ENCODE measurements at places on chromosomes 4 and X.

GRCh38 chr4:168550064-168550766 lies 53.4 kb downstream of the PALLD start:
- DNase-seq, result no peak

DNA sequence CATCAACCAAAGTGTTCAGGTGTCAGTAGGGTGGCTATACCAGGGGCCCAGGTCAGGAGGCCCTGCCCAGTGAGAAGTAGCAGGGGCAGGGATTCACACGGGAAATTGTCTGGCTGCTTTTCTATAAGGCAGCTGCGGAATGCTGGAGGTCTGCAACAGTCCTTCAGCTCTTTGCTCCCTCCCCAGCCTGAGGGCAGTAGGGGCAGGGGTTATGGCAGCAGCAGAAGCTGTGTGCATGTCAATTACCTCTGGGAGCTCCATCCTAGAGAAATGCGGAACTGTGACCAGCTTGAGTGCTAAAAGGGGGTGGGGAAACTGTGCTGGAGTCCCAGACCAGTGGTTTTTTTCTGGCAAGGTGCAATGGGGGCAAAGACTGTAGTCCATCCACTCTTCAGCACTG lies 810.4 kb downstream of the PCDH7 start:
- DNase-seq, result no peak

GRCh38 chr4:48538358-48538757 lies 48.3 kb downstream of the ZAR1 start:
- no peak for DNase-seq

DNA sequence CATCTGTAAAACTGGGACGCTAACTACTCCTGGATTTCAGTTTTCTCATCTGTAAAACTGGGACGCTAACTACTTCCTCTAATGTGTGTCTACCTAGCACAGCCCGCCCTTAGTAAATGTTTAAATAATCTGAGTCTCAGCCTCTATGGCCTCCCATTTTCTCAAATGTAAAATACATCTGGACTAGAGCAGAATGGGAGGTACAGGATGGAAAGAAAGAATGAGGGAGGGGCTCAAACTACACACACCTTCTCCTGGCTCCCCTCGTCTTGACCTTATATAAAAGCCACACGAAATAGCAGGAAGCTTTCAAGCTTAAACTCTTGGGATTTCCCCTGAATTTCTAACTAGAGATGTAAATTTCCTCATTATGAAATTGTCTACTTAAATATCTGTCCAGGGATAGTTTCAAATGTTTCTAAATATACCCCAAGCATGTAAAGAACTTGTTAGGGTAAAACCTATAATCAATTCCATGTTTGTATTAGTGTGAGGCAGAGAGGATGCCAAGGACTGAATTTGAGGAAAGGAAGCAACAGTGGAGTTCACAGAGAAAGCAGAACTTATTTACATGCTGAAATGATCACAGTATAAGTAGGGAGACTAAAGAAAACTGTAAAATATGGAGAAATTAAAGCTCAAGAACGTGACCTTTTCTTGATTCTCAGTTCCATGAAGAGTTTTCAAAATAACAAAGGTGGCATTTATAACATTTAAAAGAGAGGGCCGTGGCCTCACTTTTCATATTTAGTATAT lies 220.0 kb downstream of the NWD2 start:
- no peak for DNase-seq

DNA sequence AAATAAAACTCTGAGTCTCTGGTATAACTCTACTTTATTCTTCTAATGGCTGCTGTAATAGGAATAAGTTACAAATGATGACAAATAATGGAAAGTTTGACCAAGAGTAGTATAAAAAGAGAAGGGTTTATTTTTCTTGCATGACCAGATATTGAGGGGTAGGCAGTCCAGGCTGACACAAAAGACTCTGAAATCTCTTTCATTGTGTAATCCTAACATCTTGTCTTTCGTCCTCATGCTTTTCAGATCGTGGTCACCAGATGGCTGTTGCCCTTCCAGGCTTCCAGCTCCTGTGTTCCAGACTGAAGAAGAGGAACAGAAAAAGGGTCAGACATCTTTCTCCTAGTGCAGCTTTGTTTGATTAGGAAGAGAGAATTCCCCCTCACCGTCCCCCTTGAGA lies 176.9 kb upstream of the GK2 start:
- DNase-seq, result no peak

GRCh38 chr4:67256388-67257043 lies 288.8 kb downstream of the CENPC start:
- DNase-seq, result no peak

DNA sequence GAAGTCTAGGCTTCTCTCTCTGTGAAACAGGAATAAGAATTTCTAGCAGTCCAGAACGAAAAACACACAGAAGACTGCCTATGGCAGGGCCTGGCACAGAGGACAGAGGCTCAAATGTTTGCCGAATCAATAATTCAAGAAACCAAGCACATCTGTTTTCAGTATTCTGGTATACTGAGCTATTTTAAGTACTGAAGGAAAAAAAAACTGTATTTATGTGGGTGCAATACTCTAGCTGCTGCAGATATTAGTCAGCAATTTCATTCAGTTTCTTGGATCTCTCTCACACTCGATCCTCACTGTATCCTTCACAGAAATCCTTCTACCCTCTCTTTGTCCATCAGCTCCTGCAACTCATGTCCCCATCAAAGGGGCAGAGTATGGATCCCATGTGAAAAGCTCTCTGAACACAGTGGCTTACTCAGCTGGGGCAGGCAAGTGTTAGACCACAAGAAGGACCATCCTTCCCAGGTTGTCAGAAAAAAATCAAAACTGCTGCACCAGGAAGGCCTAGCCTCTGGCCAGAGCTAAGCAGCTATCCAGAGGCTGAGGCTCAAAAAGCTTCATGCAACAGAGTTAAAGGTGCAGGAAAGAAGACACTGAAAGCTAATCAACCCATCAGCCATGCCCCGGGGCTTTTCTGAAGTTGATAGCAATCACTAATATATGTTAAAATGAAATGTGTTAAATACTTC lies 9.1 kb upstream of the USO1 start:
- DNase-seq, result no peak

GRCh38 chr4:34422472-34423175 lies 1821.7 kb downstream of the ARAP2 start:
- DNase-seq, result no peak

GRCh38 chr4:38526412-38526811 lies 137.6 kb upstream of the KLF3 start:
- no peak for DNase-seq

DNA sequence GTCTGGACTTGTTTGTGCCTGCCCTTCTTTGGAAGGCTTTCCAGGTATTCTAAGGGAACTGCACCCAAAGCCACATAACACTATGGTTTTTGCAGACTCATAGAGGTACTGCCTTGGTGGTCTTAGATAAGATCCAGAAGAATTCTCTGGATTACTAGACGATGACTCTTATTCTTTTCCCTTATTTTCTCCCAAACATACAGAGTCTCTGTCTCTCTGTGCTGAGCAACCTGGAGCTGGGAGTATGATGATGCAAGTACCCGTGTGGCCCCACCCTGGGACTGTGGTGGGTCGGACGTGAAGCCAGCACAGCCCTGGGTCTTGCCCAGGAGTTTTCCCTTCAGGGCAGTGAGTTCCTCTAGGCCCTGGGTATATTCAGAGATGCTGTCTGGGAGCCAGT lies 1342.4 kb upstream of the TENM3 start:
- DNase-seq, result no peak

DNA sequence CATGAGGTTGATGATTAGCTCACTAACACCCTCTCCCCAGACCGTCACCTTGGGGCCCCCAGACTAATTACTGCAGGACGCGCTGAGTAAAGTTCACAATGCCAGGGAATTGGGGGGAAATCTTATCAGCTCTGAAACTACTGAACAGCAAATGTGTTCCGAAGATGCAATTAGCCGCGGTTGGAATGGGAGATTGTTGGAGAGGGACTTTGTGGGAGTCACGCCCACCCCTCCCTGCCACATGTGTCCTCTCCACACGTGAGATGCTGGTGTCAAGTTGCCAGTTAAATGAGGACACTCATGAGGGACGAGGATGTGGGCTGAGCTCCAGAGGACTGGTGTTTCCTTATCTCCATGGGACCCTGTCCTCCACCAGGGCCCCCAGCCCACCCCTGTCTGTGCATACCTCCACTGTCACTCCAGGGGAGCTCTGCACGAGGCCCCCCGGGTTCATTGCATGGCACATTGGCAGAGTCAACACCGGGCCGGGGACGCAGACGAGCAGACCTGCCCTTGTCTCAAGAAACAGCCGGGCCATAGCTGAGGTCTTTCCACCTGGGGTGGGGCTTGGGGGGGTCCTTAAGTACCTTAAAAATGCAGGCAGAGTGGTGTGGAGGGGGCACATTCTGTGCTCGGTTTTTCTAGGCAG lies 175.4 kb upstream of the PSAPL1 start:
- no peak for DNase-seq

DNA sequence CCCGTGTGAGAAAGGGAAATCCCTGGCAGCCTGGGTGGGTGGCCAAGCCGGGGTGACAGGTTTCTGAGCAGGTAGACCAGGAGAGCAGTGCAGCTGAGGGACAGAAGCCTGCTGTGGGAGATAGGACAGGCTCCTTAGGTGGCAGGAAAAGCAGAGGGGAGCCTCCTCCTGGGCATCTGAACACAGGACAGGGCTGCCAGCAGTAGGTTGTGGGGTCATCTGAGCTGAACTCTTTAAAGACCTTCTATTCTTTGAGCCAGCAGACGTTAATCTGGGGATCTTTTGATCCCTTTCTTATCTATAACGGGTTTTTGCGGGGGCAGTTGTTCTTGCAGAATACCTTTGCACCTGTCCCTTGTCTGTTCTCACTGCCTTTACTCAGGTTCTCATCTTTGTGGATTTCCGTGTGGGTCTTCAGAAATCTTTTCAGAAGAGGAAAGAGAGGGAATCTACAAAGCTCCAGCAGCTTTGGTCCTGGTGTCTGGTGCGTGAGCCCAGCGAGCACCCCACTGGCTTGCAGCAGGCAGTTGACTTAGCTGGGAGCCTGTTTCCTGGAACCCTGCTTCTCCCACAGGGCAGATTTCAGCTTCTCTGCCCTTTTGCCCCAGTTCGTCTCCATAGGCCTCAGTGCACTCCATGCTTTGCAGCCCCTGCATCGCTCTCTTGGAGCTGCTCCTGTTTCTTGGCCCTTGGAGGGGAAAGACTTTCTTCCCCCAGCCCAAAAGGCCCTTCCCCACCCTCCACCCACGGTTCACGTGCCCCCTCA lies 35.8 kb upstream of the TADA2B start:
- DNase-seq, result no peak

DNA sequence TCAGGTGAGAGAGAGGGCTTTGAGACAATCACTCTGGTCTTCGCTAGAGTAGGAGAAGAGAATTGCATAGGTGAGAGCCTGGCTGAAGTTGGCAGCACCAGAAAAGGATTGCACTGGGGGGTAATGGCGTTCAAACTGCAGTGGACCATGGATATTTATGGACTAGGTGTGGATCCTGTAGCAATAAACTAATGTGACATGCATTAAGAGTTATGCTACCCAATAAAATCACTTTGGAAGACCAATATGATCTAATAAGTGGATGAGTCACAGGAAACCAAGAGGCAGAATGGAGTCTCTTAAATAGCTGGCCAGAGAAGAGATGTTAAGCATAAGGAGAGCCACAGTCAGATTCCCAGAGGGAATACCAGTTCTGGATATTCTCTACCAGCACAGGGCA lies 259.8 kb downstream of the FBXO8 start:
- no peak for DNase-seq

DNA sequence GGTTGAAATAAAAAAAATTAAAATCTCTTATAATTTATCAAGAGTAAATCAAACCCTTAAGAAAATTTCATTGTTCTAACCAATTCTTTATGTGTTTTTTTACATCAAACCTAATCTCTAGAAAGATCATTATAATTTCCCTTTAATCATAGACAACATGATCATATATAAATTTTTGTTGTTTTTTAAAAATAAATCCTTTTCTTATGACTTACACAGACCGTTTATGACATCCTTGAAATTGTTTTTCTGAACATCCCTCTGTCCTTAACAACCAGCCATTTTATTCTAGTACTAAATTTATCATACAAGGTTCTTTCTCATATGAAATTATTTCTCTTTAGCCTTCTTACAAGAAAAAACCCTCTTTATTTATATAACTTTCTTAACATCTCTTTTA lies 62.7 kb upstream of the GABRE start:
- no peak for DNase-seq

DNA sequence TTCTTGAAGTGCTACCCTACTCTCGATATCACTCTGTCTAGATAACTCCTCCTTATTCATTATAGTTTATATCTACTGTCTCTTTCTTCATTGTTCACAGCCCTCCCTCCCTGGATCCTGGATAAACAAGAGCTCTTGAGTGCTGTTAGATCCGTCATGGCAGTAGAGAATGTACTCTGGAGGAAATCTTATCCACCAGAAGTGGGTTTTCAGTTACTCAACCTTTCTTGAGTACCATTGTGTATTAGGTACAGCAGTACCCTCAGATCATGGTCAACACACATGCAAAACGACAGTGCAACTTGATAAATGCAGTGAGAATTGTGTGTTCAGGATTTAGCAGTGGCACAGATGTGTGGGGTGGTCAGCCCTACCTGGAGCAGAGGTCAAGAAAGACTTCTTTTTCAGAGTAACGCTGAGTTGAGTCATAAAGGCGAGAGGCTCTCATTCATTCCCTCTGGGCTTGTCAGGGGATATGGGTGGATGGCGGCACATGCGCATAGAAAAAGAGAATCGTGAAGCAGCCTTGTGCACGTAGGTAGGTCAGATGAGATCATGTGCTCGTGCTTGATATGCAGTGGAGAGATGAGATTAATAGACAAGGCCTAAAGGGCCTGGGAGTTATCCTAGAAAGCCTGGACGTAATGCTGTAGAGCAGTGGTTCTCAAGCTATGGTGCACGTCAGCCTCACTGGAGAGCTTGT lies 89.5 kb downstream of the SNX25 start:
- no peak for DNase-seq

- no peak for DNase-seq
Observed at GRCh38 chr4:147958057-147958456, 226.2 kb downstream of the ARHGAP10 start.

DNA sequence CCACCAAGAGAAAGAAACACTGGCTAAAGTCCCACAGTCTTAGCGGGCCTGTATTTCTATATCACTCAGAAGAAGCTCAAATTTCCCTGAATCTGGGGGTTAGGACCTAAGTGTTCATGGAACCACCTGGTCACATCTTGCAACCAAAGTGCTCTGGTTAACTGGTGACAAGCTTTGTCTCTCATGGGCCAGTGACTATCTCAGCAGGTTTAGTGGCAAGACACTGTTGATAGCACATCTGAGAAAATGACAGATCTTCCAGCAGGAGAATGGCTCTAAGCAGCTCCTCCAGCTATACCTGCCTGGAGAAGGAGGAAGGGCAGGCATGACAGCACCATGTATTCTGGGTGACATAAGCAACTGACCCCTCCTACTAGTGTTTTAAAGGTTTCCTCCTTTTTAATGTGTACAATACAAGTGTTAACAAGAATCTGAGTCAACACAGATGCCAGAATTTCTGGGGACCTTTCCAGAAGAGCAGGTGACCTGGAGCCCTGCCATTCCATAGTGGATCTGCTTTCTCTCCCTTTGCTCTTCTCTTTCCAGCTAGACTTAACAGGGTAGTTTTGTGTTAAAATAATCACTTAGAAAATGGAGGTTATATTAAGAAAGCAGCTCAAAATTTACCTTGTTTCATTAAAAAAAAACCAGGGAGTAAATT lies 17.3 kb upstream of the QRFPR start:
- no peak for DNase-seq

- DNase-seq, result no peak
Observed at GRCh38 chrX:51851507-51852085, 41.8 kb upstream of the MAGED1 start.

- no peak for DNase-seq
Observed at GRCh38 chrX:16465081-16465876, 184.7 kb upstream of the S100G start.
